Cortex of kidney (tissue), 1 donor: ENCODE measurements at places on chromosomes 4 and X.

DNA sequence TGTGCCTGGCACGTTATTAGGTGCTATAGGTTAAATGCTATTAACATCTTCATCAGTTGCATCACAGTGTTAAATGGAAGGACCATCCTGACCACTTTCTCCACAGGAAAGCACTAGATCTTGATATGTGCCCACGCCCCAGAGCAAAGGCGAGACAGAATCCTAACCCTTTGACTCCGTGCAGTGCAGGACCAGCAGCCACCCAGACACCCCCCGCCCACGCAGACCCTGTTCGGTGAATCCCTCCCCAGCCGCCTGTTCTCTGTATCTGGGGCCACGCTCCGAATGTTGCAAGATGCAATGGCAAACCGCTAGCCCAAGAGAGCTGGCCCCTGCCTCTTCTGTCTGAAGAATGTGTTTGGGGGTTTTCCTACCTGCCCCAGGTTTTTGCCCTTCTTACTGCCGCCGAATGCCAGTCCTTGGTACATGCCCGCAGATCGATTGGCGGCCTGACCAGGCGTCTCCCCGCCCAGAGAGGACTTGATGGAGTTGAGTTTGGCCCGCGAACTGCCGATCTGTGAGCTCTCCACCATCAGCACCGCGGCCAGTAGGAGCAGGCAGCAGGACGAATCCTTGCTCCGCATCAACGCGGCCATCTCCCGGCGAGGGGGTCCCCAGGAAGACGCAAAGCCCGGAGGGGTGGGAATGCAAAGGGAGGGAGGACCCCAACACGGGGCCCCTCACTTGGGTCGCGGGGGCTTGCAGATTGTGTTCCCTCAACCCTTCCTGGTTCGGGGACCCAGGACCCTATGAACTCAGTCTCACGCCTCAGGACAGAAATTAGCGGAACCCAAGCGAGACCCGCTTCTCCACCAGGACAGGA, 906 bp downstream of the DKK2 start:
- no peak for DNase-seq

DNA sequence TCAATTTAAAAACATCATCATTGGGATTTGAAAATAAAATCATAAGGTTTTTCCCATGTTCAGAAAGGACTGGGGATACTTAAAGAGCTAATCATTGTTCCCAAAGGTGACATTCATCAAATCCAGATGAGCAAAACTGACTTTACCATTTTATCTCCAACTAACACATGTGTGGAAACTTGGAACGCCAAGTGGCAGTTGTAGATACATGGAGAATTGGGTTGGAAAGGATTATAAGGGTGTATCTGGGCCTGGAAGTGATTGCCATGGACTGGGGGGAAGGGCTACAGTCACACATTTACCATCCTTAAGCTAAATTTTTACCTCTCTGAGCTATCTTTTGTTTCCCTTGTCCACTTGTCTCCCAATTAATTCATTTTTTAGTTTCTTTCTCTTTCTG, 203.4 kb downstream of the SLC39A8 start:
- no peak for DNase-seq

DNA sequence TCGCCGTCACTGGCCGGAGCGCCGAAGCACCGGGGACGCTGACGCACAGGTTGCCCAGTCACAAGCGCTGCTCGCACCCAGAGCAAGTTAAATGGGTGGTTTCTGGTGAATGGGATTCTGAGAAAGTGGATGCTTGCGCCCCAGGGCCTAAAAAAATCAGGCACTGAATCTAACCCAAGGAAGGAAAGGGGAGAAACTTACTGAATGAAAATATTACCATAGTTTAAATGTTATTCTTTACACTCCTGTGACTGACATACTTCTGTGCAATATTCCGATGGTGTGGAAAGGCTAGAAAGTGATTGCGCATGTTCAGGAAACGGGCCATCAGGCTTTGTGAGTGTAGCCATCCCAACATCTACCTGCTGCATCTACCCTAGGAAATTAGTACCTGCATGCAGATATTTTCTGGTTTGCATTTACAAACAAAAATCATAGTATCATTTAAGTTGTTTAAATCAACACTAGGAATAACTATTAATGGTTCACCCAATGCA, 838 bp upstream of the ABCG2 start:
- DNase-seq: no peak

DNA sequence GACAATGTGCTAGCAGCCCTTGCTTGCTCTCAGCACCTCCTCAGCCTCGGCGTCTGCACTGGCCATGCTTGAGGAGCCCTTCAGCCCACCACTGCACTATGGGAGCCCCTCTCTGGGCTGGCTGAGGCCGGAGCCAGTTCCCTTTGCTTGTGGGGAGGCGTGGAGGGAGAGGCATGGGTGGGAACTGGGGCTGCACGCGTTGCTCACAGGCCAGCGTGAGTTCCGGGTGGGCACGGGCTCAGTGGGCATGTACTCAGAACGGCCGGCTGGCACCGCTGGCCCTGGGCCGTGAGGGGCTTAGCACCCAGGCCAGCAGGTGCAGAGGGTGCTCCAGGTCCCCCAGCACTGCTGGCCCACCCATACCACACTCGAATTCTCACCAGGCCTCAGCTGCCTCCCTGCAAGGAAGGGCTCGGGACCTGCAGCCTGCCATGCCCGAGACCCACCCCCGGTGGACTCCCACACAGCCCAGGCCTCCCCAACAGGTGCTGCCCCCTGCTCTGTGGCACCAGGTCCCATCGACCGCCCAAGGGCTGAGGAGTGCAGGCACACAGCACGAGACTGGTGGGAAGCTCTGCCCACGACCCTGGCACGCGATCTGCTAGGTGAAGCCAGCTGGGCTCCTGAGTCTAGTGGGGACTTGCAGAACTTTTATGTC, 100.3 kb downstream of the SLC39A8 start:
- DNase-seq: no peak

DNA sequence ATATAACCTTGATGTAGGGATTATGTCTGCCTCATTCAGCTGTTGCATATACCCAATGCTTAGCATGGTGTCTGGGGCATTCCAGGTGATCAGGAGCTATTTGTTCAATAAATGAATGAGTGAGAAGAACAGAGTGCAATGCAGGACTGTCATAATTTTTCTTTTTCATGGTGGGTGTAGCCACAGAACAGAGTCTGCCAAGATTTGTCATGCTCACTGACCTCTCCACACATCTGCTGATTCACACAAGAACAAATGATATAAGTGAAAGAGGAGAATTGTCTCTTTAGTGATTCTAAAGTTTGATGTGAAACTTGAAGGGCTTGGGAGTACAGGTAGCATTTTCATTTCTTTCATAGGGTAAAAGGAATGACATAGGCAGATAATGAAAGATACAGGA, 64.4 kb upstream of the TEX13D start:
- no peak for DNase-seq

DNA sequence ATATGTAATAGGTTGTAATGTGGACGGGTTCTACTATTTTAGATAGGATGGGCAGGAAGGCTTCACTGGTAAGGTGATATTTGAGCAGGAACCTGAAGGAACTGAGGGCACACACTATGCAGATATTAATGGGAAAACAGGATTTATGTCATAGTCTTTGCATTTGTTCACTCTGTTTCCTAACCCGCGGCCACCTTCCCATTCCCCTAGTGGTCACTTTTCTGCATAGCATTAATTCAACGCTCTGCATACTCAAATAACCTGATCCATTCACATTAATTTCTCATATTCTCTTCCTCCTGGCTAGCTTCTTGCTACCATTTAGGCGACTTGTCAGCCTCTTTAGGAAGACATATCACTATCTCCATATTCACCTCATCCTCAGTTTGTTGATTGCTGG, 61.5 kb downstream of the GSPT2 start:
- DNase-seq: no peak

GRCh38 chr4:138666366-138666765, 349.2 kb upstream of the NOCT start:
- no peak for DNase-seq

GRCh38 chr4:164221631-164222030, 532.3 kb upstream of the SMIM31 start:
- no peak for DNase-seq

- no peak for DNase-seq
Measured at GRCh38 chr4:82779032-82779431, 19.6 kb downstream of the SCD5 start.

GRCh38 chr4:123649645-123650391, 253.2 kb downstream of the SPRY1 start:
- no peak for DNase-seq

DNA sequence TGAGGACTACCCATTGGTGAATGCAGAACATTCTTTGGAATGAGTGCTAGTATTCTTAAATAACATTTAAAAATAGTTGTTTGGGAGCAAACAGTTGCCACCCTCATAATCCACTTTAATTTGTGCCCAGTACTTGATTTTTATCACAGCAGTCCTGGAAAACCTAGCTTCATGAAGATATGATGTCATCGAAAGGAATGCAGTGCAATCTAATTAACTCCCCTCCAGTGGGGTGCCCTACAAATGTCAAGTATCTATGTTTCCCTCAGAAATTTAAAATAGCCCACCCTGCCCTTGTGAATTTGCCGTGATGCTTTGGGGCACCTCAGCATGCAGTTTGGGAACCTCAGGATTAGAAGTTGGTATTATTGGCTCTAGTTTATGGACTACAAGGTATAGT, 5.4 kb downstream of the RAB9A start:
- DNase-seq: no peak

GRCh38 chr4:24547979-24548378, 36.4 kb downstream of the DHX15 start:
- no peak for DNase-seq

- DNase-seq: no peak
Measured at GRCh38 chr4:48945981-48946380, 39.4 kb upstream of the OCIAD2 start.

- DNase-seq: no peak
Measured at GRCh38 chrX:37998586-37999262, 7.6 kb upstream of the SYTL5 start.

DNA sequence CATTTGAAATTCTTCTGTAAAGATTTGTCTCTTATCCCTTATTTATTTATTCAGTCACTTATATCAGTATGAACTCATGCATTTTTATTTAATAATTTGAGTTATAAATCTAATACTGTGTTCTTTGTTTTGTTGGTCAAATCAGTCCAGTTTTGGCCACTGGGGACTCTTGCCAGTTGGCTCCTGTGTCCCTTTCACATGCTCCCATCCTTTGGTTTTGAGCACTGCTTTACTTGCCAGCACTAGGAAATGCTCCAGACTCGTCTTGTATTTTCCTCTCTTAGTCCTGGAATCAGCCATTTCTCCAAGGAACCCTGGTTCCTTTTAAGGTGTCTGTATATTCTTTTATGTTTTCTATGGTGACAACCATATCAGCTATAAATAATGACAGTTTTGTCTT, 28.1 kb downstream of the KANTR start:
- DNase-seq: no peak

DNA sequence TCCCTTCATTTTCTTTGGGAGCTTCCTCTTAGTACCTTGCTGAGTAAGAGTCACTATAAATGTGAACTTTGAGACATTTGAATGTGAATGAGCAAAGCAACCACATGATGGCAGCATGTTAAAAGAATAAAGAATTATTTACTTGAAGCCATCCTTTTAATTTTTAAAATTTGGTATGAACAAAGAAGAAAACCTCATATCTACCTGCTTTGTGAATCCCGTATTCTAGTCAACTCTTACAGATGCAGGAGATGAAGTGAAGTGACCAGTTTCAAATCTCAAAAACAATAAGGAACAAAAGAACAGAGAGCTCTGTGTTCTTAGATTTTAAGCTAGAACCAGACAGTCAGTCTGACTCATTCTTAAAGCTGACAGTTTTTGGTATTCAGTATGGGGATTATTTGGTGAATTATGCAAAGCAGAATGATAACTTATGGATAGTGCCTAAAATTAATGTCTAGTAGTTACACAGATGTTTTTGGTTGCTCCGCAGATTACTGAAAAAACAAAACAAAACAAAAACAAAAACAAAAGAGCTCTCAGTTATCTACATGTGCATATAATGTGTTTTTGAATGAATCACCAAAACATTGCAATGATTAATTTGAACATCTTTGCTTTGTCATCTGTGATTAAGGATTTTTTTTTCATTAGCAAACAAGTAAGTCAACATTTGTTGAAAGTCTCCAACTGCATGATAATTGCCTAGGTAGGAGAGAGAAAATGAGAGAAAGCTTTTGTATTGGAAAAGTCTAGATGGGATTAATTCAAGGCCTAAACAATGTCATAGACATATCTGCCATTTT, 48.2 kb upstream of the H2AZ1 start:
- no peak for DNase-seq

DNA sequence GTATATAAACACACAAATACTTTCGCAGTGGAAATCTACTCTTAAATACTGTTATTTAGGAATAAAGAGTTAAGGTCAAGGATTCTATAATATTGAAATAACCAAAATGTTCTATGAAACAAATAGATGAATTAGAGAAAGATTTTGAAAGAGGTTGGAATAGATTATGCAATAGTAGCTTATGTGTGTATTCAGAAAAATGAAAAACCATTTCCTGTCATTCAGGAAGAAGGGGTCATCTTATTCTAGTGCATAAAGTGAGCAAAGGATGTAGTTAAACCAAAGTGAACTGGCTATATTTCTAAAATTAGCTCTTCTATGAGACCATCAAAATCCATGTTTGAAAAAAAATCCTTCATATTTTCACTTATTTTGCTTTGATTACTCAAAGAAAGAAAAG, 30.0 kb upstream of the MYOZ2 start:
- DNase-seq: no peak

DNA sequence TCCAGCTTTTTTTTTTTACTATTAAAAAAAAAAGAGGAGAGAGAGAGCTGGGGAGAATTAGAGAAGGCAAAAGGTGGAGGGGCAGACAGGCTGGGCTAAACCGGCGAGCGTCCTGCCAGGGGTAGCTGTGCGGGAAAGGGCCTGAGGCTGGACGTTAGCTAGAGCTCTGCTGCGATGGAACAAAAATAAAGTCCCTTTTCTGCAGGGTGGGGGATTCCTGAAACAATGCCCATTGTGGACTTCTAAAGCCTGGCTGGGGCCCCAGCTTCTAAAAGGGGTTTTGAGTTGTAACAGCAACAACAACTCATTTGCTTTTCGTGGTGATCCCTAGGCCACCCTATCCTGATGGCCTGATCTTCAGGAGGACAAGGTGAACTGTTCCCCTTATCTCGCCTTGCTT, 311.7 kb downstream of the FBXW7 start:
- DNase-seq: no peak

DNA sequence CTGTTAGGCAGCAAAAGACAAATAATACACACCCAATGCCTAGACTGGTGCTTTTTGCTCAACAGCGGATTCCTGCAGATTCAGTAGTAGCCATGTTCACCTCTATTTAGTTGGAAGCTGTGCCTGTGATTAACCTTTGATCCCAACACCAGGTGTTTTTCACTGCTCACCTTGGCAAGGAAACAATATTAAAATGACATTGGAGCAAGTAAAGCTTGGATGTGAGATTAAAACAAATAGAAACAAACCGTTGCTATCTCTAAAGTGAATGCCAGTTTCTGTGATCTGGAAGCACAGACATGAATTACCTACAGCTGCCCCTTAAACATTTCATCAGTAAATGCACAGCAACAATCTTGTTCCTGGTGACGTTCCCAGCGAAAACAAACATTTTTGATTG, 35.7 kb downstream of the MAGEB17 start:
- no peak for DNase-seq
